CD4-positive, alpha-beta T cell treated with Interleukin-2 at 100 ng/mL for 4 hours (primary cell): ENCODE measurements at places on chromosomes 12 and 14.

DNA sequence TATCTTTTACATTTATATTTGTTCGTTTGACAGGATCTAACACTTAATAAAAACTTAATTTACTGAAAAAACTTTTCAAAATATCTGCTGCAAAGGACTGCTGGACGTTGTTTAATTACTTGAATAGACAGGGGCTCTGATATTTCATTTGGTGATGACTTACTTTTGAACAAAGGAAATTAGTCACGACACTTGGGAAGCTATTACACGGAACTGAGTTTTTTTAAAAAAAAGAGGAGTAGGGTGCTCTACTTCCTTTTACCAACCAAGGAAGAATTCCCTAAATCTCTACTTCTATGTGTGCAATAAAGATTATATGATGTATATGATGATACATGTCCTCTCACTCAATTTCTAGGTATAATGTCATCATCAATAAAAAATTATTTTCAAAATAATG lies 4.7 kb downstream of the FGD6 start:
- no peak for DNase-seq

- no peak for DNase-seq
Observed at GRCh38 chr14:95850429-95850828, 26.2 kb upstream of the TUNAR start.

- DNase-seq = no peak
Observed at GRCh38 chr12:26798640-26799039, 34.4 kb downstream of the ITPR2 start.

DNA sequence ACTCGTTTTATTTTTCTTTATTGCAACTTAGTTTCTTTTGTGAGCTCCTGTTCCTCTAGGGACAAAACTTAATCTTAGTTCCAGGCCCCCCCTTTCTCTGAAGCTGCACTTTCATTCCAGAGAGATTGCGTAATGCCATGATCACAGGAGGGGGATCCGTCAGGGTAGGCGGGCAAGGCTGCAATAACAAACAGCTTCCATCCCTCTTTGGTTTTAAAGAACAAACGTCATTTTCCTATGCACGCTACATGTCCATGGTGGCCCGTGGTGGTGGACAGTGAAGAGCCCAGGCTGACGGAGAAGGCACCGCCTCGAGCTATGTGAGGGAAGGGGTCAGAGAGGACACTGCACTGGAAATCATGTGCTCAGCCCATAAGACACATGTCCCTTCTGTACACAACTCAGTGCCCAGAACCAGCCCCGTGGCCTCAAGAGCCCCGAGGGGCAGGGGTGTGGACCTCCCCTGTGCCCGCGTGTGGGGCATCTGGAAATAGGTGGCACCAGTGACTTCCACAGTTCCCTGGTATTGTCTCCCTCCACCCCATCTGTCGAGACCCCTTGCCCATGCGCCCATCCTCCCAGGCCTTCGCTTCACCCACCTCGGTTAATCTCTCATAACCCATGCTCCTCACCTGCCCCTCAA lies 161.4 kb downstream of the ADGRD1 start:
- DNase-seq = no peak

DNA sequence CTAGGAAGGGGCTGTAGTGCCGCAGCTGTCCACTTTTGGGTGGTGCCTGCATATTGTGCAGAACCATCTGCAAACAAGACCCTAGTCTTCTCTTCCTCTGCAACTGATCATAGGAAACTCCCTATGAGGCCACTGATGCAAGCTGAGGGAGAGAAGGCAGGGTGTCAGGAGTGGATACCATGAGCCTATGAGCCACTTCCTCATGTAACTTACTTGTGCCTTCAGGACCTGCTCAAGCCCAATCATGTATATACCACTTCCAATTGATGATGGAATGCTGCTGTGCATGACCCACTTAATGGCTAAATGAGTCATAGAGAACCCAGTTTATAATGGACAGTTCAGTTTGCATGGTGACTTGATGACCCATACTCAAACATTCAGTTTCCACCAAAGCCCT lies 107.9 kb downstream of the ALG10B start:
- DNase-seq = no peak

GRCh38 chr12:56721216-56721615 lies 3.9 kb downstream of the NACA start:
- no peak for DNase-seq

GRCh38 chr14:39038542-39038941 lies 64.5 kb downstream of the SEC23A start:
- DNase-seq = no peak

DNA sequence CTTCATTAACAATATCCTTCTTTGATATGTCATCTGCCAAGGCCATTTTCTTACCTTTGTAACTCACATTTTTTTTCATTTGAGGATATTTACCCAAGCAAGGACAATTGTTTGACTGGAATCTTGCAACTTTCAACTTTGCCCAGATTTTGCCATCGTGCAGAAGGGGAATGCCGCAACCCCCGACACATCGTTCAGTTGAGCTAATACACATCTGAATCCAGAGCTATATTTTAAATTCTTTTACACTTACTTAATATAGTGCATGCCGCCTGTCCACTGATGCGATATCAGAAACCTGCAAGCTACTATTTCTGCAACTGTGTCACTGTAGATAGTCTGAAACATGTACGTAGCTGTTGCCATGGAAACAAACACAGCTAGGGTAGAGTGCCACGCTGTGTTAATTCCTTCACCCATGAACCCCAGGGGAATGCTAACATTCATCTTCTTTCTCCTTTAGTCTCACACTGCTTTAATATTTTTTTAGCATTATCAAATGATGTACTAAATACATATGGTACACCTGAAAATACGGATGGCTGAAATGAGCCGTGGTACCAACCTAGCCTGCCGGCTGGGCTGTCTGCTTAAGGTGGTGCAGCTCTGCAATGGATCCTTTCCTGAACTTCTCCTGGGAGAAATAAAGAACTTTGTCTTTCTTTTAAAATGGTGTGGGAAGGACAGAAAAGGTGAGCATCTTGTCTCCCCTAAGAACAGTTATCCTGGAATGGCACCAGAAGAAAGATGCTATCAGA lies 77.0 kb upstream of the FOXN3 start:
- DNase-seq = no peak

GRCh38 chr12:84604551-84604950 lies 308.0 kb downstream of the SLC6A15 start:
- DNase-seq = no peak

- DNase-seq = no peak
Observed at GRCh38 chr14:79193689-79194477, 1017.4 kb downstream of the DIO2 start.

- DNase-seq = no peak
Observed at GRCh38 chr12:130013771-130014484, 110.1 kb upstream of the TMEM132D start.

- no peak for DNase-seq
Observed at GRCh38 chr14:50631408-50631821, 36.7 kb downstream of the SAV1 start.

DNA sequence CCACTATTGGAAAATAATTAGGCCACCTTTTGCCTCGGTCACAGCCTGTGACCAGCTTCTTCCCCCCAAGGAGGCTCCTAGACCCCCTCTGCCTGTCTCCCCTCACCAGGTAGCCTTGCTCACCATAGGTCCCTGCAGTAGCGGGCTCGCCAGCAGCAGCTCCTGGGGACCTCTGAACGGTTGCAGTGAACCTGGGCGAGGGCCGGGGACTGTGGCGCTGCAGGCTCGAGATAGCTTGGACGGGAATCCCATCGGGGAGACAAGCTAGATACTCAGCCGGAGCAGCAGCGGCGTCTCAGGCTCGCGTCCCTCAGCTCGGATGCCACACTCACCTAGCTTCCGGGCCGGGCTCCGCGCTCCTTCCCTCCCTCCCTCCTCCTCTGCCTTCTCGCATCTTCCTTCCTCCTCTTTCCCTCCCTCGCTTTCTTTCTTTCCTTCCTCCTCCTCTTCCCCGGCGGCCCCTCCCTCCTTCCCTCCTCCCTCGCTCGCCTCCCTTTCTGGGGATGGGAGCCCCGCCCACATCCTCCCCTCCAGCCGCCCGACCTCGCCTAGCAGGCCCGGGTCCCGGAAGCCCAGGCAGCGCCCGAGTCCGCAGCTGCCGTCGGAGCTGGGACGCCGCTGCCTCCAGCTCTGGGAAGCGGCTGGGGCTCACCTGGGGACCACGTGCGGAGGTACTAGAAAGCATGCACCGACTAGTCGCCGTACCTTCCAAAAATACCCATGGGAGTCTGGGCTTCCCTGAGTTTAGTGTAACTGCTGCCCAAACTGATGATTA lies at the start of gene BMP4:
TSS of gene BMP4 (minus strand) at position 399 of the 775 bp plus-strand sequence. CDS start 4,603 bp downstream, outside the sequence.
- no peak for DNase-seq

GRCh38 chr14:85218982-85219381 lies 311.0 kb upstream of the FLRT2 start:
- no peak for DNase-seq

DNA sequence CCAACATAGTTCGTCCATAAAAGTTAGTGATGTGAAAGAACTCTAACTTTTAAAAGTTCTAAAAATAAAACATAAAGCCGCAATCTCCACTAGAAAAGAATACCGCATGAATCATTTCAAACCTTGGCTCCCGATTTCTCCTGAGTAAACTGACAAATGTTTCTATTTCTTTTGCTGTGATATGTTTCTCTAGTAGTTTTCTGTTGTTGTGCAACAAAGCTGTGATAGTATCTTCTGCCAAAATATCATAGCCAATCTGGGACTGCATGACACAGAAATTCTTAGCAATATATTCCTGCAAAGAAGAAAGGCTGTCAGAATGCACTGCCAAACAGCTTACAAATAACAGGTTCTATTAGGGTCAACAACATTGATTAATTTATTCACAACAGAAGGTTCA lies 174.0 kb downstream of the ITPR2 start:
- no peak for DNase-seq

- no peak for DNase-seq
Observed at GRCh38 chr14:43539210-43539609, 967.9 kb downstream of the FSCB start.

GRCh38 chr12:79643821-79644220 lies 46.9 kb downstream of the PAWR start:
- no peak for DNase-seq

DNA sequence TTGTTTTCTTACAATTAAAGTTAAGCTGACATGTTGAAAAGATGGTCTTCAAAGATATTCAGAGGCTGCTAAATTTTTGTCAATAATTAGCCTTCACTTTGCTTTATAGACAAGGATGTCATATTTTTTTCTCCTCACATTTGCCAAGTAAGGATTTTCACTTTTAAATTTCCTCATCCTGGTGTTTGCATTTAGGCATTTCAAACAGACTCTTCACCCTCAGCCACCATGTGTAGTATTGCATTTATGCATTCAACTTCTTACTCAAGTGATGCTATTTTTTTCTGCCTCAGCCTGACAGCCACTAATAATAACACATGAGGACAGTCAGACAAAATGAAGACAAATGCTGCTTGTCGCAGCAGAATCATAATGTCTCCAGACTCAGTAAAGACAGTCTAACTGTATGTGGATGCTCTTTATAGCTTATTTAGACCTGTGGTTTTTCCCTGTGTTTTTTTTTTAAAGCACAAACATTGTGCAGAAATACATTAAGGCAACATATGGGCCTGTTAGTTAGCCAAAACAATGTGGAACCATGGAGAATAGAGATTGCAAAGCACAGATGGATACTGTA lies 481.5 kb downstream of the NPAS3 start:
- no peak for DNase-seq

GRCh38 chr12:124083708-124084107 lies 110.7 kb downstream of the ZNF664 start:
- no peak for DNase-seq

GRCh38 chr14:90398315-90398839 lies 1.5 kb downstream of the CALM1 start:
- DNase-seq = peak; percentile 64

- DNase-seq = no peak
Observed at GRCh38 chr12:109182041-109182839, 65.9 kb downstream of the ACACB start.

- no peak for DNase-seq
Observed at GRCh38 chr14:75282170-75282554, 3.5 kb downstream of the FOS start.

DNA sequence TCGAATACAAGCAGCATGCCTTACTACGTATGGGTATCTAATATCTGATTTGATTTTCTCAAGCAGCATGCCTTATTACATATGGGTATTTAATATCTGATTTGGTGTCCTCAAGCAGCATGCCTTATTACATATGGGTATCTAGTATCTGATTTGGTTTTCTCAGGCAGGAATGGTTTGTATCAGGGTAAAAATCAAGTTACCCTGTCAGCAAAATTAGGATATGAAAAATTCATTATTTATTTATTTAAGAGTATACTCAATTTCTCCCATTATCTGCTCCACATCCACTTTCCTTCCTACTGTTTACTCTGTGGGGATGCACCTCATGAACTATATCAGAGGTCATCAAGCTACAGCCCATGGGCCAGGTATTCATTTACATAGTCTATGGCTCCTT lies 21.9 kb downstream of the ZNF891 start:
- DNase-seq = no peak

DNA sequence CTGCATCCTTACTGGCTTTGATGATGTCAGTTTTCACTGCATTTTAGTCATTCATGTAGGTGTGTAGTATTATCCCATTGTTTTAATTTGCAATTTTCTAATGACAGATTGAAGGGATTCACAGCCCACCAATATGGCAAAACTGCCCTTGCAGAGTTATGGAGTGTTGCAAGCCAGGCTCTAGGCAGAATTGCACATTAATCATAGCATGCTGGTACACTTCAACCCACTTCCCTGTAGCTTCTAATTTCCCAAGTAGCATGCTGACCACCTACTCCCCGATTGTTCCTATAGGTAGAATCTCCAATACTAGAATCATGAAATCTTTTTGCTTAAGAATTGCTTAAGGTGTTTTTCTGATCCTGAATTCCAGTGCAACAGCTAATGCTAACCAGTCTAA lies 5.2 kb upstream of the RNASE6 start:
- DNase-seq = no peak

DNA sequence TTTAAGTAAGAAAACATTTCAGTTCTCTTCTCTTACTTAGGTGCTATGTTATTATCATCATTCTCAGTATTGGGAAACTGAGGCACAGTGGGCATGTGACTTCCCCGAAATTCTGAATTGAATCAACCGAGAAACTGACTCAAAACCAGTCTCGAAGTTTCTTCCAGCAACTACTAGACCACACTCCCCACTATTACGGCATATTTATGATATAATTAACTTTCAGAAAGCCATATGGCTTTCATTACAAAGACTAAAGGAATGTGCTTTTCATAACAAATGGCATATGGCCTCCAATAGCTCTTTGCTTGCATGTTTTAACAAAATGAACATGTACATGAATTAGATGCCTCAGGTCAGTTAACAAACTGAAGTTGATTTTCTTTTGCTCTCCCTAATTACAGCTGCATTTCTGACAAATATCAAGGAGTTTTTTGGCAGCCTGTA lies 182.9 kb upstream of the SLC38A2 start:
- no peak for DNase-seq

GRCh38 chr12:55822228-55822627 lies 4.4 kb downstream of the ORMDL2 start:
- no peak for DNase-seq

DNA sequence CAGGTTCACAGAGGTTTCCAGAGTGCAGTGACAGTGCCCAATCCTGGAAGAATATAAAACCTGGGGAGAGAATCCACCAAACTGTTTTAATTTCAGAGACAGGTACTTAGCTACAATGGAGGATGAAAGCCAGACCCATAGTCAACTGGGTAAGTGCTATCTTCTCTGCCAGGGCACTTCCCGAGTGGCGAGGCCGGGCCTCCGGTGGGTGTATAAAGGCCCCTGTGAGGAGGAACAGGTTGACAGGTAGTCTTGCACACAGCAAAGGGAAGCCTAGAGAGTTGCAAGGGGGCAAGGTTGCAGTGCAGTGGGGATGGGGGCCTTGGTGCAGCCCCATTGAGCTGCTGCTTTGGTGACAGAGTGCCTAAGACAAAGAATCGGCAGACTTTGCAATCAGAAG lies 130.7 kb downstream of the SLC38A6 start:
- DNase-seq = no peak

- DNase-seq = no peak
Observed at GRCh38 chr12:47944685-47945340, 18.6 kb upstream of the TMEM106C start.
